Activated gamma-delta T cell (primary cell): ENCODE measurements at places on chromosomes 12 and 14.
A peak's percentile ranks its signal among the peaks of the same experiment; 100 is the strongest.

DNA sequence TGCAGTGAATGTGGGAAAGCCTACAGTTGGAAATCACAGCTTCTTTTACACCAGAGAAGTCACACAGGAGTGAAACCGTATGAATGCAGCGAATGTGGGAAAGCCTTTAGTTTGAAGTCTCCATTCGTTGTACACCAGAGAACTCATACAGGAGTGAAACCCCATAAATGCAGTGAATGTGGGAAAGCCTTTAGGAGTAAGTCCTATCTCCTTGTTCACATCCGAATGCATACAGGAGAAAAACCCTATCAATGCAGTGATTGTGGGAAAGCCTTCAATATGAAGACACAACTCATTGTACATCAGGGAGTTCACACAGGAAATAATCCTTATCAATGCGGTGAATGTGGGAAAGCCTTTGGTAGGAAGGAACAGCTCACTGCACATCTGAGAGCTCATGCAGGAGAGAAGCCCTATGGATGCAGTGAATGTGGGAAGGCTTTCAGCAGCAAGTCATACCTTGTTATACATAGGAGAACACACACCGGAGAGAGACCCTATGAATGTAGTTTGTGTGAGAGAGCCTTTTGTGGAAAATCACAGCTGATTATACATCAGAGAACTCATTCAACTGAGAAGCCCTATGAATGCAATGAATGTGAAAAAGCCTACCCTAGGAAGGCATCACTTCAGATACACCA lies 24.6 kb downstream of the ZNF26 start:
- DNase-seq = no peak

GRCh38 chr12:4353785-4354208 lies 25.7 kb downstream of the FGF23 start:
- DNase-seq = no peak

DNA sequence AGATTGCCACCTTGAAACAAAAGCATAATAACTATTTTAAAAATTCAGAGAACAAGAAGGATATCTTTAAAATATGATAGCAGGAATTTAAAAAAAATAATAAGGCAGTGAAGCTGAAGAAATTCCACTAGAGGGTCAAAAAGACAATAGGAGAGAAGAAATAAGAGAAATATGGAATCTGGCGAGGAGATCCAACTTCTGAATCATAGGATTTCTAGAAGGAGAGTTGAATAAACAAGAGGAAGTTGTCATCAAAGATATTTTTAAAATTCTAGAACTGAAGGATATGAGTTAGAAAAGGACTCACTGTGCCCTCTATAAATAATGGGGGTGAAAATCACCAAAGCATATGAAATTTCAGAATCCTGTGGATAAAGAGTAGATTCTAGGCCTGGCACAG lies 26.8 kb upstream of the TOMM20L start:
- DNase-seq = no peak

- DNase-seq = no peak
These were observed 32.4 kb upstream of the AP4S1 start for GRCh38 chr14:30993071-30993470.

- DNase-seq = no peak
These were observed 223.2 kb downstream of the KTN1 start for GRCh38 chr14:55802986-55803872.

GRCh38 chr12:68063900-68064590 lies 74.8 kb downstream of the IFNG-AS1 start:
- no peak for DNase-seq

DNA sequence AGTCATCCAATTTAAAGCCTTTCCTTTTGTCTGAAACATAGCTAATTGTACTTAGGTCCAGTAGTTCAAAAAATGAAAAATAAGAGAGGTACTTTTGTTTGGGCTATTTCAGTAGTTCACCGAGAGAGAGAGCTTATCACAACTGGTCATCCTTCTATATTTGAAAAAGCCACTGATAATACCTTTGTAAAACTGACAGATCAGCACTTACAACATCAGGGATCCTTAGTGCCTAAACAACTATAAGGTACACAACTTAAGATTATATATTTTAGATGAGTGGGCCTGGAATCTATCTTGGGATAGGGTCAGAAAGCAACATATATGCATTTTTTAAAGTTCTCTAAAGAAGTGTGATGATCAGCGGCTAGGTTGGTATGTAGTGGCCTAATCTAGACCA lies 97.9 kb downstream of the SOX5 start:
- DNase-seq = no peak

- DNase-seq = peak; percentile 65
These were observed at the start of gene YBX3 for GRCh38 chr12:10722905-10723746. TSS of gene YBX3 (minus strand) at chr12:10723323. CDS start at chr12:10723111, 212 bp downstream.

DNA sequence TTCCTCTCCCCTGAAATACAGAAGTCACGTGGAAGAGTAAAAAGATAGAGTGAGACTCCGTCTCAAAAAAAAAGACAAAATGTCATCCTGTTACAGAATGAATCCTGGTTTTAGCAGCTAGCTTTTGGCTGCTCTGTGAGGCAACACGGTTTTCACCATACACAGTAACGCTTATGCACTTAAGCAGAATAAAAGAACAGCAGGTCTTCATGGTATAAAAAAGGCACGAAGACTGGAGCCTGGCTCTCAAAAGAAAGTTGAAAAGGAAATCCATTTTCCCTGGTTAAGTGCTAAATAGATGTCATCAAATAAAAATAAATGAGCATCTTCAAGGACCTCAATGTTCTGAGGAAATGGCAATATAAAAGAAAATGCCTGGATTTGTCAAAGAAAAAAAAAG lies 444.1 kb downstream of the IPO8 start:
- no peak for DNase-seq

DNA sequence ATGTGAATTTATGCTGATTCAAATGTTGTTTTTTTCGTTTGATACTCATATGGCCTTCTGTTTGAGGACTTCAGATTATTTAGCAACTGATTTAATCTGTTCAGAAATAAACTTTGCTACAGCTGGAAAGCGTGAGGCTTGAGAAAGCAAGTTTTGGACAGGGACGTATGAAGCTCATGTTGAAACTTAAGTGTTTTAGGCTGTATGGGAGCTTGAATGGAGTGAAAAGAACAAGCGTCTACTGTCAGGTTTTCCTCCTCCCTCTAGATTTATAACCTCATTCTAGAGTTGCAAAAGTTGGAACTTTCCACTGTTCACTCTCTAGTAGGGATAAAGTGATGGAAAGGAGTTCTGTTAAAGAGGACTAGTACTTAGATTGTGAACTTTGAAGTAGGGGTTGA lies 1.0 kb downstream of the PRPF39 start:
- no peak for DNase-seq

DNA sequence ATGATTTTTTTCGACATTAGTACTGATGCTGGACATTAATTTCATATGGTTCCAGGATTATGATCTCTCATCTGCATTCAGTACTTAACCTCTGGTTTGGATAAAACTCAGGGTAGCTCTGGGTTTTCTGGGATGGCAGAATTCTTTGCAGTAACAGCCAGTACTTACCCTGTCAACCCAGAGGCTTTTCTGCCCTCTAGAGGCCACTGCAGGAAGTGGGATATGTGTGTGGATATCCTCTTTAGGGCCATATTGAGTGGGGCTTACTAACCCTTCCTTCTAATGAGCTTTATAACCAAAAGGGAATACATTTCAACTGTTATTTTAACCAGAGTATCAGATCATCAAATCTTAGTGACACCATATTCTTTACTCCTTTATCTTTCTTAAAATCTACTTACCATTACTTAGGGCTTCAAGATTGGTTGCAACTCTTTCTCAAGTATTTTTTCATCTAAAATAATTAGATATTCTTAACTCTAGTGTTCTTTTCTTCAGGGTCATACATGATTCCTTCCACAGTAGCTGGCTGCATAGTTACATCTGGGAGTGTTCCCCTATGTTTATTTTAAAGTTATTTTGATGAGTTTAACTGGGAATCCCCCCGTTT lies 488.0 kb upstream of the STXBP6 start:
- no peak for DNase-seq

DNA sequence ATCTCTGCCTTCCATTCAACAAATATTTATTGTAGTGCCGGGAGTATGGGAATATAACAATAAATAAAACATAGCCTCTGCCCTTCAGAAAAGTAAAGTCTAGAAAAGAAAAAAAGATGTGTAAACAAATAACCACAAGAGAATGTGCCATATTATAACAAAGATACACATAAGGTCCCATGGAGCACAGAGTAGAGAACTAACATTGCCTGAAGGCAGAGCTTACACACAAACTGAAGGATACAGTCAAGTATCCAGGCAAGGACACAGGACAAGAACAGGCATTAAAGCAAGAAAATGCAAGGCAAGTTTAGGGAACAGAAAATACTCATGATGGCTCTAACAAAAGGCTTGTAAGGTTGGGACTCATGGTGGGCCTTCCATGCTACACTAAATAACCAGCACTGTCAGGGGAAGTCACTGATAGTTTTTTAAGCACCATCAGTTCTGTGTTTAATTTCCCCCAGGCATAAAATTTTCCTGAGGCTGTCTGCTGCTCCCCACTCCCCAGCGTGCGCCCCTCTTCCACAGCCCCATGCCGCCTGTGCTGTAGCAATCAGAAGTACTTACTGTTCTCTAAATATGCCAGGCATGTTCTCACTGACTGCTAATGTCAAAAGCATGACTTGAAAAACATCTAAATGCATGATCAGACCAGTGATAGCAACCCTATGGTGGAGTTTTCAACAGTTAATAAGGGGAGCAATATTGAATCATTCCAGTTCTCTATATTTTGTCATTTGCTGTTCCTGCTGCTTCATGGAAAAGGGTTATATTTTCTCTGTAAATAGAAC lies 77.8 kb downstream of the ANKS1B start:
- no peak for DNase-seq

- DNase-seq = no peak
These were observed 144.2 kb downstream of the PAWR start for GRCh38 chr12:79546466-79547043.

DNA sequence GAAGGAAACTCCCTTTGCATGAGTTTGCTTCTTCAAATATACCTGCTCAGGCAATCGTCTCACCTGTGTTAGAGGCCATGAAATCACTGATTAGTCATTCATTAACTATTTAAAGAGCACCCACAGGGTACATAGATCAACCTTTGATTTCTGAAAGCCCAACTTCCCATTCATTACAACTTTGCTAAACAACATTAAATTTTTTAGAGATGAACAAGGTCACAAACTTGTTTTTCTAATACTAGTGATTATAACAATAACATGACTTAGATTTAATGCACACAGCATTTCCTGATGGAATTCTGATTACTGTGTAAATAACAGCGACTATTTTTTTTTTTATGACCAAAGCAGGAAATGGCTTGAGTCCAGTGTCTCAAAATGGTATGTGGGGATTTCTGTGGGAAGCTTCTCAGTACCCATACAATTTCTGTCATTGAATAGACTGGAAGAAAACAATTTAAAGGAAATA lies 5.4 kb upstream of the ERO1A start:
- DNase-seq = no peak

GRCh38 chr14:30559638-30560091 lies 707 bp downstream of the G2E3 start:
- DNase-seq = no peak

GRCh38 chr14:100640471-100641273 lies 53.5 kb upstream of the BEGAIN start:
- DNase-seq = peak; percentile 38

- DNase-seq = no peak
These were observed 63.3 kb downstream of the IGF1 start for GRCh38 chr12:102417055-102417454.

DNA sequence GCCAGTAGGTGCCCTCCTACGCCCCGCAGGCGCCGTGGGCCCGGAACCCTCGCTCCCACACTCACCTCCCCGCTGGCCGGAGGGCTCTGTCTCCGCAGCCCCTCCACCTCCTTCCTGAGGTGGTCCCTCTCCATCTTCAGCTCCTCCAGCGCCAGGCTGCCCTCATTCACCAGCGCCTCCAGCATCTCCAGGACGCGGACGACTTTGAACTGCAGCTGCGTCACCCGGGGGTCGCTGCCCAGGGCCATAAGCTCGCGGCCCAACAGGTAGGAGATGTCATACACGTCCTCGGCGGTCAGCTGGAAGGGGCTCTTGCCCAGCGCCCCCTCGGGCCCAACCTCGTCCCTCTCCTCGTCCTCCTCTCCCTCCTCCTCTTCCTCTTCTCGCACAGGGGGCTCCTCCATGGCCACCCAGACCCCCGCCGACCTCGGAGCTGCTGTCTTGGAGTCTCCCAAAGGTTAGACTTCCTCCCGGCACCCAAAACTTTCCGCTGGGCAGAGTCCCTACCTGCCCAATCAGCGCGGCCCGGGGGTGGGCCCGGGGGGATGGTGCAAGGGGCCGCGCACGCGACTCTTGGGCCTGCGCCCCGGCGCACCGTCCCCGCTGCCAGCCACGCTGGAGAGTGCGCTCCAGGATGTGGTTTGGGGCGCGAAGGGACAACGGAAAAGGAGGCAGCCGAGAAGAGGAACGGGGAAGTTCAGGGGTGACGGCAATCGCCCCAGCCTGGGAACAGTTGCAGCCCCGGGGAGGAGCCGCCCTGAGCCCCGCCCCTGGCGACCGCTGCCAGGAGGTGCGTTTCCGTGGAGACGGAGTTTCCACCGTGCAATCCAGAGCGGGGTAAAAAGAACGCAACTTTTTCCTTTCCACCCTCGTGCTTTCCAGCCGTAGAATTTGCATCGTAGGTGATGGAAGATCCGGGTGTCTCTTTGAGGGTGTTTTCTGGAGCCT lies at the start of gene RILPL2:
Gene RILPL2 (minus strand): TSS at position 668 of the 948 bp plus-strand sequence. CDS start 264 bp downstream, at position 404.
- DNase-seq = peak; percentile 85

DNA sequence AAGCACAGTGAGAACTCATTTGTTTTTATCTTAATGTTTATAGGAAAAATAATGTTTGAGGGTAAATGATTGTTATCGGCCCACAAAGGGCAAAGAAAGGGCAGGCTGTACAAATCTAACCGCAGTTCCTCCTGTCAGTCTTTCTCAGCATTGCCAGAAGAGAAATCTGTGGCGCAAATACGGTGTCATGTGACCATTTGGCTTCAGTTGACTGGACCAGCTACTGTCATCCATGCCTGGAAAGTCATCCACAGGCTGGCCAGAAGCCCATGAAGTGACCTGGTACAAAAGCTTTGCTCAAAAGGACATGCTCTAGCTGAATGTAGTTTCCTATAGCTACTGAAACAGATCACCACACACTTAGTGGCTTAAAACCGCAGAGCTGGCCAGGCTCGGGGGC lies 43.6 kb downstream of the HCAR2 start:
- no peak for DNase-seq

DNA sequence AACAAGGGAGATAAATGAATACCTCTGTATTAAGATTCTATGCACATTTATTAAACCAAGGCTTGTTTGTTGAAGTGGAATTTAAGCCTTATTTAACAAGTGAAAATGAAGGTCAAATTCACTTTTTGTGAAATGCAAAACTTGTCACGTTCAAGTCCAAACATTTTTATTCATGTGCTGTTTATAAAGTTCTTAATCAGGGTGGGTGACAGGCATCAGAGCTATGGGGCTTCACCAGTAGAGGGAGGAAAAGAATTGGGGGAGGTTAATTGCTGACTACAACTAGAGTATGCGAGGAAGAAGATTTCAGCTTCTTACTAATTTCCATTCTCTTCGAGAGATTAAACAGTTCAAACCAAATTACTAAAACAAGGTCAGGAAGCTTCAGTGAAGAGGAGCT lies 9.7 kb downstream of the MOK start:
- DNase-seq = no peak

GRCh38 chr14:53968726-53969125 lies 12.1 kb upstream of the BMP4 start:
- no peak for DNase-seq

- DNase-seq = no peak
These were observed 239.1 kb downstream of the DIO2 start for GRCh38 chr14:79972230-79972629.
